ENCODE measurements at places on chromosomes 2 and 18.

DNA sequence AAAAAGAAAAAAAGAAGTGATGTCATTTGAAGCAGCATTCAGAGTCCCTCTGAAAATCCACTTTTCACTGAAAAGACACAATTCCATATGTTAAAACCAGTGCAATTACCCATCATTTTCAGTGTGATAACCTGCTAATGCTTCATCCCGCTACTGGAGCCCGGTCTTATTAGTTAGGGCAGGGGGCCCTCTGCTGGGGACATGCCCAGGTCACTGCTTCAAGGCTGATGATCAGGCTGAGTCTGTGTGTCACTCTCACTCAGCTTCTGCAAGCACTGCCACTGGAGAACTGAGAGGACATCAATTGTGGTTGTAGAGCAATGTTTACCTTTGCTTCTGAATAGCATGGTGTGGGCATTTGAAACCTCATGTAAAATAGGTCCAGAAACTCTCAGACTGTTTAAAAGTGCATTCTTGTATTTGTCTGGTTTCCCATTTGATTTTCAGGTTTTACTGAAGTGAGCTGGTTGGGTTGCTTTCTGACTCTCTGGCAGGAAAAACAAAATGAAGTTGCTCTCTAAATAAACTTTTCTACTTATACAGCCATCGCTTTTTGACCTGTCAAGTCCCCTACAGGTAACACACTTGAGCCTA is 49.2 kb upstream of the NXPH2 start:
- DNase-seq: peak; percentile 39

DNA sequence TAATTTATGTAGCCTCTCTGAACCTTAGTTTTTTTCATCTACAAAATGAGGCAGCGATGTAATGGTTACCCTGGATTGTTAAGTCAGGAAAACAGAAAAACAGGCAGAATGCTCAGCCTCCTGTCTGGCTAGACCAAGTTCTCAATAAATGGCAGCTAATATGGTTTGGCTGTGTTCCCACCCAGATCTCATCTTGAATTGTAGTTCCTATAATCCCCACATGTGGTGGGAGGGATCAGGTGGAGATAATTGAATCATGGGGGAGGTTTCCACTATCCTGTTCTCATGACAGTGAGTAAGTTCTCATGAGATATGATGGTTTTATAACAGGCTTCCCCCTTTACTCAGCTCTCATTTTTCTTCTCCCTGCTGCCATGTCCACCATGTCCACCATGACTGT is 220.0 kb downstream of the CMPK2 start:
- DNase-seq: no peak

- DNase-seq: no peak
These were observed 18.1 kb downstream of the NETO1 start for GRCh38 chr18:72849671-72850070.

GRCh38 chr2:64826703-64827102 is 162.5 kb upstream of the SLC1A4 start:
- no peak for DNase-seq

DNA sequence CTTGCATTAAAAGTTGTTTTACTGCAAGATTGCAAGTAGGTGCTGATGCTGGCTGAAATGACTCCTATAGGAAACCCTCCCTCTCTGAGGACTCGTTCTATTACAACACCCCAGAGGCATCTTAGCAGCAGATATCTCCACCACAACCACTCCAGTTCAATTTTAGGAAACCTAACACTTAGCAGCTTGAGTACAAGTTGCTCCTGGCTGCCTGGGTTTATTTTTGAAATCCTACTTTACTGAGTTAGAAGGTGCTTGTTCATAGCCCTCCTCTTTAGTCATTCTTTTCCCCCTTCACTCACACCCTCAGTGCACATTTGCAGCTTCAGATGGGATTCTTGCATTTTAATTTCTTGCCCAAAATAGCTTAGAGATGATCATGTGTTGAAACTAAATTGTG is 111.5 kb downstream of the MTCL1 start:
- no peak for DNase-seq

DNA sequence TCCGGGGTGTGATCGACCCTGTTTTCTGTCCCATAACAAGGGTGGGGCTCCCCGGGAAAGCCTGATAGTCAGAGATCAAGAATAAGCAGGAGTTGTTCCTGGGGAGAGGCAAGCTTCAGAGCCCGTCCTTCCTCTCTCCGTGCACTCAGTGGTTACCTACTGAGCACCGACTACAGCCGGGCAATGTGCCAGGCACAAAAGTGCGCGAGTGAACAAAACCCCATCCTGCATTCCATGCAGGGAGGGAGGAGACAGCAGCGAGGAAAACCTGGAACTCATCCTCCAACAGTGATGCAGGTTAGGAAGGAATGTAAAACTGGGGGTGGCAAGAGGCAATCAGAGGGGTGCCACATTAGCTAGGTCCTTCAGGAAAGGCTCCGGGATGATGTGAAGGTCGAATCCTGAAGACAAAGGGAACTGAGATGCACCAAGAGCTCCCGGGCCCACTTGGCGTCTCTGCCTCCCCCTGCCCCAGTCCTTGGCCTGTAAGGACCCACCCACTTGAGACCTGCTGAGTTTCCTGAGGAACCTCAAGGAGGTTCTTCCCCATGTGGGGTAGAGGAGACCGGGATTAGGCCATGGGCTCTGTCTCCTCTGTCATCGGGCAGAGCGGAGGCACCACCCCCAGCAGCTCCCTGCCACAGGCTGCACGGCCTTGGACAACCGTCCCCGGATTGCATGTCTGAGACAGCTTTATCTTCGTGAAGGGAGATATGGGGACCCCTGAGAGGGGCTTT is 198.2 kb downstream of the NDUFA10 start:
- DNase-seq: no peak

DNA sequence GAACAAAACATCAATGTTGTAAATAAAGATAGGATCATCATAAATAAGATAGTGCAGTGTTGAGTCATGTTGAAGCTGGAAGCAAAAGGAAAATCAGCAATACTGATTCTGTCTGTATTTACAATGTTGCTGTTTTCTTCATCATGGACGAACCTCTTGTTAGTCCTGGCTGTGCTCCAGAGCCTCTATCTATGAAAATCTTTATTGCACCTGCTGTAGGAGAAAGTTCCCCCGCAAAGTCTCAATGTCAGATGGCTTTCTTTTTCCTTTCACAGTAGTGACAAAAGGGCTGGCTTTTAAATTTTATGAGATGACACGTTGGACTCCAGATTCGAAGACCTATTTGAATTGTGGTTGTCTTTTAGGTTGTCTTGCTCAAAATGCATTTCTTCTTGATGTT is 98.5 kb upstream of the LRRTM1 start:
- no peak for DNase-seq
